B cell (primary cell): ENCODE measurements at places on chromosomes 2 and 18. TPM values are rescaled to one million over a fixed set of nuclear protein-coding genes. Genes with fewer than 3 reads are reported as not detected.

Gene OBSL1
- total RNA-seq, result not detected in 2 replicates

Gene EPB41L5
- total RNA-seq, result 14.0 and 15.0 TPM in 2 replicates

Gene CENPA
- total RNA-seq, result not detected in 2 replicates

Gene ABCG8
- total RNA-seq, result not detected in 2 replicates

DNA sequence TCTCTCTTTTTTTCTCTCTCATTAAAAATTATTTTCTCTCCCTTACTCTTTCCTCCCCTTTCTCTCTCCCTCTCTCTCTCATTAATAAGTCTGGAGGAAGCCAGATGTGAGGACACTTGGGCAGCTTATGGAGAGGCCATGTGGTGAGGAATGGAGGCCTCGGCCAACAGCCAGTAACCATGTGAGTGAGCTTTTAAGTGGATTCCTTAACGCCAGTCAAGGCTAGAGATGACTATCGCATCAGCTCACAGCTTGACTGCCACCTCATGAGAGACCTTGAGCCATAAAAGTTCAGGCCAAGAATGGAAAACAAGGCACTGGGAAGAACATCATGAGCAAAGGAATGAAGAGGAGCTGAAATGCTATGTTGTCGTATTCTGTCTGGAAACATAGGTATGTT lies 39.1 kb downstream of the ETAA1 start:
- no peak overlapping the region for H3K27ac ChIP-seq
- H3K36me3 ChIP-seq, result no peaks in the 10 kb centered on the region
- no peaks in the 10 kb centered on the region for H3K4me1 ChIP-seq
- no peaks in the 10 kb centered on the region for H3K27me3 ChIP-seq
- no peak for DNase-seq

GRCh38 chr2:60317844-60318243 lies 235.6 kb downstream of the BCL11A start:
- DNase-seq, result peak; percentile 87
- H3K27me3 ChIP-seq, result no peaks in the 10 kb centered on the region
- H3K36me3 ChIP-seq, result no peaks in the 10 kb centered on the region
- peak overlapping the region; percentile 28 for H3K4me3 ChIP-seq

DNA sequence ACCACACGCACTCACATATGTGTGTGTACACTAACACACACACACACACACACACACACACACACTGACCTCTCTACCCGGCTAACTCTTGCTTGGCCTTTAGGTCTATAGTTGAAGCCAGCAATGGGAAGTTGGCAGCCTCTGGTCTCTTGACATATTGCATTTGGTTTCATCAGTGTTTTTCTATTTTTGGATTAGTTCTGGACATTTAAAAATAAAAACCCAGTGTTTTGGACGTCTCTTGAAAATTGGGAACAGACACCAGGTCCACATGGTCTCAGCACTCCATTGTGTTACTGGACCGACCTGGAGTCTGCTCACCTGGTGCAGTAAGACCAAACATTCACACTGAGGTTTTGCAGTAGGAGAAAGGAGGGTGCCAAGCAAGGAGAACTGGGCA lies 50.4 kb upstream of the AFF3 start:
- H3K27ac ChIP-seq, result no peak overlapping the region
- no peaks in the 10 kb centered on the region for H3K36me3 ChIP-seq
- H3K4me1 ChIP-seq, result no peaks in the 10 kb centered on the region
- no peaks in the 10 kb centered on the region for H3K27me3 ChIP-seq
- no peak for DNase-seq

DNA sequence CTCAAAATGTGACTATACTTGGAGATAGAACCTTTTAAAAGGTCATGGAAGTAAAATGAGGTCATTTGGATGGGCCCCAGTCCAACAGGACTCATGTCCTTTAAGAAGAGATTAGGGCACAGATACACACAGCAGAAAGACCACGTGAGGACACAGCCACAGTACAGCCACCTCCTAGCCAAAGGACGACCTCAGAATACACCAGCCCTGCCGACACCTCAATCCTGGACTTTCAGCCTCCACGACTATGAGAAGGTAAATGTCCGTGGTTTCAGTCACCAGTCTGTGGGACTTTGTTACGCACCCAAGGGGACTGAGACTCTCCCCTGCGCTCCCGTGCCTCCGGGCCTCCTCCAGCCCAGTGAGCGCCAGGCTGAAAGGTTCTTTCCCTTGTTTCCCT lies 30.2 kb upstream of the HPCAL1 start:
- H3K4me1 ChIP-seq, result peaks cover 3% of the 10 kb centered on the region
- H3K4me3 ChIP-seq, result no peak overlapping the region
- H3K36me3 ChIP-seq, result no peaks in the 10 kb centered on the region

DNA sequence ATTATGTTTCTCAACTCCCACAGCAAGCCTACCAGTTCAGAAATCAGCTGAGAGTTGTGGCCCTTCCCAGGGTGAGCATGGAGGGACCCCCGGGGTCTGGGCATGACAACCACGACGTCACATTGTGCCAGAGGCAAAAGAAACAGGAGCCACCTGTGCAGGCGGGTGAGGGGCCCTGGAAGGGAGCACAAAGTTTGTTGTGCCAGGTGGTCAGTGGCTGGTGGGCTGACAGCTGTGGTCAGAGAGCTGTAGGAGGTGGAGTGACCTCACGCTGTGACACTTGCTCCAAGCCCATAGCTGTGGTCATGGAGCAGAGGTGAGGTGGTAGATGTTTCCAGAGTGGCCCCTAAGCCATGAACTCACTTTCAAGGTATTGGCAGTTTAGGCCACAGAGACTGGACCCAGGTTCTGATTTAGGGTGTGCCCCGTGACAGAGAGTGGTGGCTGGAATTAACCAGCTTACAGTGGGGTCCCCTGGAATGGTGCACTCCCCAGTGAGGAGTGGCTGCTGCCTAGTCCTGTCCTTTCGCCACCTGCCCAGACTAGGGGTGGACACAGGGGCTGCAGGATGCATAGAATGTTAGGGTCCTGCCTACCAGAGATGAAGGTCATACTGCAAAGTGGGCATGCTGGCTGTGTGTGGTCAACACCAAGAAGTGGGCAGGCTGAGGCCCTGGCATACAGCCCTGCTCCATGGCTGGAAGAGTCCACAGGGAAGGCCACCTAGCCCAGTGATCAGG lies 136.4 kb downstream of the GLI2 start:
- no peak overlapping the region for H3K27ac ChIP-seq
- H3K36me3 ChIP-seq, result no peaks in the 10 kb centered on the region
- H3K4me3 ChIP-seq, result no peak overlapping the region

DNA sequence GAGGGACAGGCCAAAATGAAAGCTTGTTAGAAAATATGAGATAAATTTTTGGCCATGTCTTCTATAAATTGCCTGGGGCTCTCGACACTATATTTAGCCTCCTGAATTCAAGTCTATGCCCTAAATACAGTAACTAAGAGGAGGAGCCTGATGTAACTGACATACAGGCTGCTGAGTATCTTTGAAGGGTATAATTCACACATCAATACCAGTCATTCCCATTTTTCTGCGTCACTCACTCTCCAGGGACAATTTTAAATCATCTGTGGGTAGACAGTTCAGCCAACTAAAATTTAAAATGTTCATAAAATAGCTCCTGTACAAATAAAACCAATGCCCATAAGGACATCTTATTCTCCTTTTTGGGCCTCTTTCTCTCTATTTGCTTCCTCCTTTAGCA lies 105.9 kb downstream of the AP1S3 start:
- no peaks in the 10 kb centered on the region for H3K36me3 ChIP-seq
- H3K27ac ChIP-seq, result no peak overlapping the region
- no peaks in the 10 kb centered on the region for H3K4me1 ChIP-seq
- no peak overlapping the region for H3K4me3 ChIP-seq

GRCh38 chr2:66362701-66363100 lies 72.2 kb upstream of the MEIS1 start:
- no peaks in the 10 kb centered on the region for H3K36me3 ChIP-seq
- no peak overlapping the region for H3K27ac ChIP-seq
- no peaks in the 10 kb centered on the region for H3K27me3 ChIP-seq
- no peak for DNase-seq

- H3K27me3 ChIP-seq, result no peaks in the 10 kb centered on the region
- DNase-seq, result no peak
- H3K4me1 ChIP-seq, result no peaks in the 10 kb centered on the region
- H3K36me3 ChIP-seq, result no peaks in the 10 kb centered on the region
- no peak overlapping the region for H3K27ac ChIP-seq
These were observed 18.5 kb downstream of the PSTPIP2 start for GRCh38 chr18:46053368-46054095.

DNA sequence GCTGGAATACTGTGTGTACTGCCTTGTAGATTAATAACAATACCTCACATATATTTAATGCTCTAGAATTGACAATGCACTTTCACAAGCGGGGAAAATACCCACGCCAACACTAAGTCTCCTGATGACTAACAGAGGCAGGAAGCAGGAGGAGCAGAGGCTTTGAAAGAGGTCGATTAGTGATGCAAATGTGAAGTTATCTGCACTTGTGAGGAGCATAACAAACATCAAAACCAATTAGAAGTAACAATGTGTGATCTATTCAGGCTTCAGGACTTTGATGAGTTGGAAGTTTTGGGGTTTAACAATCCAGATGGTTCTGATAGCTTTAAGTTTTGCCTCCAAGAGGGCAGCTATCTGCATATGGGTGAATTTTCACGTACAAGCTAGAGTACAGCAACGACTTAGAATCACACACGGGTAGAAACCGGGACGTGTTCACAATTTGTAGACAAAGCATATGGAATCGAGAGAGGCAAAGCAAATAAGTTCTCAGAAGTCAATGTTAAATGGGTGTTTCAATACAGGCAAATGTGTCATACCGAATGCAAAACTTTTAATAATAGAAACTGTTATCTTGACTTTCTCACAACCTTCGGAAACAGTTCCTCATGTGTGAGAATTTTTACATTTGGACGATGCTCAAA lies 114.5 kb downstream of the METTL8 start:
- DNase-seq, result peak; percentile 53
- H3K4me3 ChIP-seq, result peak overlapping the region; percentile 12
- H3K36me3 ChIP-seq, result no peaks in the 10 kb centered on the region
- H3K27ac ChIP-seq, result peak overlapping the region; percentile 73
- H3K27me3 ChIP-seq, result no peaks in the 10 kb centered on the region

GRCh38 chr2:109059474-109060165 lies 69.4 kb upstream of the SH3RF3 start:
- H3K4me3 ChIP-seq, result no peak overlapping the region
- no peak overlapping the region for H3K27ac ChIP-seq
- H3K4me1 ChIP-seq, result no peaks in the 10 kb centered on the region
- DNase-seq, result no peak
- H3K36me3 ChIP-seq, result no peaks in the 10 kb centered on the region

- H3K4me3 ChIP-seq, result no peak overlapping the region
- no peaks in the 10 kb centered on the region for H3K27me3 ChIP-seq
- H3K4me1 ChIP-seq, result no peaks in the 10 kb centered on the region
- no peaks in the 10 kb centered on the region for H3K36me3 ChIP-seq
These were observed 286.8 kb upstream of the EPAS1 start for GRCh38 chr2:46010223-46010924.

DNA sequence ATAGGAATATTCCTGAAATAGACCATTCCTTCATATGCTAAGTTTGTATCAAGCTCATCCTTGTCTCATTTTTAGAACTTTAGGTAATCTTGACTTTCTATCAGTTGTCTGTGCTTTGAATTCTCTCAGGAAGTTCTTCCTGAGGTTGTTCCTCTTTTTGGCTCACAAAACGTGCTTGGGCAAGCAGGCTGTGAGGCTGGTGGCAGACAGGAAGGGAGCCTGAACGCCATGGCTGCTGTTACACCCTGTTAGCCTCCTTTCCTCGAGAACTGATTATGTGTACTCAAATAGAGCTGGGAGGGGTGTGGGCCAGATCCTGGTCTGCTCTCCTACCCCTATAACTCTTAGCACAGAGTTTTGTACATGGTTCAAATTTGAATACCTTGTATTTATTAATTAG lies 136.4 kb upstream of the CELF4 start:
- H3K4me1 ChIP-seq, result no peaks in the 10 kb centered on the region
- no peaks in the 10 kb centered on the region for H3K27me3 ChIP-seq
- no peak overlapping the region for H3K27ac ChIP-seq
- DNase-seq, result no peak
- no peaks in the 10 kb centered on the region for H3K36me3 ChIP-seq

DNA sequence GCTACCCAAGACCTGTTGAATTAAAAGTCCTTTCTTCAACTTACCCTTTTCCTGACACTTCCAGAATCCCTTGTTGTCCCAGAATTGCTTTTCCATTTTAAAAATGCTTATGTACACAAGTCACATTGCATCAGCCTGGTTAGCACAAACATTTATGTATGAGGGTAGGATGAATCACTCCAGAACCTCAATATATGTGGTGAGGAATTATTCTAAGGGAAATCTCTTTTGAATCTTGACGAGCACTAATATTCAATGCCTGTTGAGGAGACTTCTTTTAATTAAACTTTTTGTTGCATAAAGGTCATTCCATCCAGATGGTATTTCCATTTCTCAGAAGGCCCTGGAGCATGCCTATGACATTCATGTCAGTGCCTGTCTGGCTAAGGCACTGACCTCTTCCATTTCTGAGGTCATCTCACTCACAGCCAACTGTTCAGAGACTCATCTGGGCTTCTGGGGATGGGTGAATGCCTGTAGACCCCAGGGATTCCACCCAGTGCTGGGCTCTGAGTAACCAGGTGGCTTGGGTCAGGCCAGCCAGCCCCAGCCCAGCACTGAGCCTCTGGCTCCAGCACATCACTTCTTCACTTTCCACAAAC lies 28.2 kb downstream of the ACMSD start:
- no peak overlapping the region for H3K4me3 ChIP-seq
- DNase-seq, result no peak
- no peak overlapping the region for H3K27ac ChIP-seq
- no peaks in the 10 kb centered on the region for H3K4me1 ChIP-seq

GRCh38 chr2:68465081-68465916 lies 1.8 kb downstream of the FBXO48 start:
- H3K4me1 ChIP-seq, result peaks cover 11% of the 10 kb centered on the region
- no peak overlapping the region for H3K4me3 ChIP-seq
- no peak overlapping the region for H3K27ac ChIP-seq
- DNase-seq, result no peak
- H3K27me3 ChIP-seq, result no peaks in the 10 kb centered on the region

- H3K27me3 ChIP-seq, result no peaks in the 10 kb centered on the region
- H3K4me1 ChIP-seq, result peaks cover 19% of the 10 kb centered on the region
- H3K27ac ChIP-seq, result no peak overlapping the region
- peaks cover 7% of the 10 kb centered on the region for H3K36me3 ChIP-seq
- H3K4me3 ChIP-seq, result no peak overlapping the region
These were observed 4.3 kb downstream of the DBI start for GRCh38 chr2:119371111-119371510.

- no peak for DNase-seq
- peaks cover 12% of the 10 kb centered on the region for H3K4me1 ChIP-seq
- no peaks in the 10 kb centered on the region for H3K36me3 ChIP-seq
- H3K4me3 ChIP-seq, result no peak overlapping the region
These were observed 714 bp downstream of the ASXL3 start for GRCh38 chr18:33578518-33579348.

DNA sequence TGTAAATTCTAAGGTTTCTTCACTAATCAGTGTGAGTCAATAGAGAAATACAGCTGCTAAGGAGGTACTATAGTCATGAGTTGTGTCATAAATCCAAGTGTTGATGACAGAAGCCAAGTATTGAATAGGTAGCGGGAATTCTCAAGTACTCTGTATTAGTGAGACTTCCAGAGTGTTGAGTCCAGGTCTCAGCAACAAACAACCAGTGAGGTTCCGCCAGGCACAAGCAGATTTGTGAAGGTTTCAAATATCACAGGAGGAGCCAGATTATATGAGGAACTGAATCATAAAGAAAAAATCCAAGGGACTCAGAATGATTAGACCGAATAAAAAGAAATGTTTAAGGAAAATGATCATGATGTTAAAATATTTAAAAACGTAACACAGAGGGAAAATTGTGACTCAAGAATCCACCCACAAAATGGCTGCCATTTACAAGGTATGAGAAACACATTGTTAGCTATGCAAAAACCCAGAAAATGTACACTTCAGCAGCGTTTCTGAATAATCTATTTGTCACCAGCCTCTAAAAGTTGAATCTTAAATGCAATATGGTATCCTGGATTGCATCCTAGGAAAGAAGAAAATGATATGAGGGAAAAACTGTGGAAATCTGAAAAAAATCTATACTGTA lies 27.3 kb upstream of the EVA1A start:
- H3K36me3 ChIP-seq, result no peaks in the 10 kb centered on the region
- H3K27ac ChIP-seq, result no peak overlapping the region
- DNase-seq, result no peak
- no peaks in the 10 kb centered on the region for H3K4me1 ChIP-seq
